Stimulated activated CD4-positive, alpha-beta T cell treated with anti-CD3 and anti-CD28 coated beads, TNF-alpha, amount 100 ng/mL, for 1 hour (primary cell): ENCODE measurements at places on chromosomes 13 and 19.

DNA sequence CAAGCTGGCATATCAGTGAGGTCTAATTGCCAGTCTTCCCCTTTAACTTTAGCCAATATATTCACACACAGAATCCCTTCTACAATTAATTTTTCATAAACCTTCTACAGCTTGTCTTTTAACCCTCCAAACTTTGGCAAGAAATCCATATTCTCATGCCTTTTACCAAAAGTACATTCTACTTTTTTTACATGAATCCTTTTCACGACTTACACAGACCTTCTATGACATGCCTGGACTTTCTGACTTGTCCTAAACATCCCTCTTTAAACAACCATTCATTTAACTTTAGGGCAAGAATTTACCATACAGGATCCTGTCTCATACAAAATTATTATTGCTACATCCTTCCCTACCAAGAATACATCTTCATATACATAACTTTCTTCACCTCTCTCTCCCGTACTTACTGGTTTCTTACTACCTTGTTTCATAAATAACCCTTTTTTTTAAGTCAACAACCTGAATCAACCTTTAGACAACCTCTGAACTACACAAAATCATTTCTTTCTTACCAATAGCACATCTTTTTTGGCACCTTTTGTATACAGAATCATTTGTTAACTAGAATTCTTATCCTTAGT lies 23.5 kb downstream of the ZNF544 start:
- DNase-seq = no peak

- no peak for DNase-seq
These were observed 63.0 kb downstream of the NBEA start for GRCh38 chr13:35005051-35005450.

DNA sequence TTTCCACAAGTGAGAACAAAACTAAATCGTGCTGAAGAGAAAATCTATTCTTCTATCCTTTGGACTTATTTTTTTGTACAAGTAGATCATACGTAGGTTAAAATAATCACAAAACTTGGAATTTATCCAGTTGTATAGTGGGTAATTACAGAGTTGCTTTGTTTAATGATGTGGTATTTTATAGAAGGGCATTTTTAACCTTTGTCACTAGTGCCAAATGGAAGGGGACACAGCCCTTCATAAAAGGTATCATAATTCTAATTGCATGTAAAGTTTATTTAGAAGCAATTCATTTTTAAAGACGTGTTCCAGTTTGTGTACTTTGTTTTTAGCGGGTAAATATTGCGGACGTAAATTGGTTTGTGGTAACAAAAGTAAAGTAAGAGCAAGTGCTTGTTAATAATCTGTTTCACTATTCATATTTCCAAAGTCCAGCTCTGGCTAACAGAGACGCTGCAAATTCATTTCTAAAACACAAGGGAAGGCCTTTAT lies 99.5 kb downstream of the ERCC5 start:
- DNase-seq = no peak

DNA sequence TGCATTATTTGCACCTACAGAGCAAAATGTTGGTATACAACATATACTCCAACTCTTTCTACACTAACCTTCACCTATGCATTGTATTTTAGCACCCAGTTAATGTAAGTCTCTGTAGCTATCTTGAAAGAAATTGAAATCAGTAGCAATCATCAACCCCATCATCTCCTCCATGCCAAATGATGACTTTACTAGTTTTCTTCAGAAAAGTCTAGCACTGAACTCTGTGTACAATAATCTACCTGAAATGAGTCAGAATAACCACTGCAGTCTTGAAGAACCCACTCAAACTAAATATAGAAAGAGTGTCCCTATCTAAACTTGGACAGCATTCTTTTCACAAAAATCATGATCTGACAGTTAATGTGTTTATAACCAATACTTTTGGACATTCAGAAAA lies 9.8 kb downstream of the IRS2 start:
- no peak for DNase-seq

GRCh38 chr13:44045180-44045562 lies 165.5 kb downstream of the LACC1 start:
- DNase-seq = no peak

DNA sequence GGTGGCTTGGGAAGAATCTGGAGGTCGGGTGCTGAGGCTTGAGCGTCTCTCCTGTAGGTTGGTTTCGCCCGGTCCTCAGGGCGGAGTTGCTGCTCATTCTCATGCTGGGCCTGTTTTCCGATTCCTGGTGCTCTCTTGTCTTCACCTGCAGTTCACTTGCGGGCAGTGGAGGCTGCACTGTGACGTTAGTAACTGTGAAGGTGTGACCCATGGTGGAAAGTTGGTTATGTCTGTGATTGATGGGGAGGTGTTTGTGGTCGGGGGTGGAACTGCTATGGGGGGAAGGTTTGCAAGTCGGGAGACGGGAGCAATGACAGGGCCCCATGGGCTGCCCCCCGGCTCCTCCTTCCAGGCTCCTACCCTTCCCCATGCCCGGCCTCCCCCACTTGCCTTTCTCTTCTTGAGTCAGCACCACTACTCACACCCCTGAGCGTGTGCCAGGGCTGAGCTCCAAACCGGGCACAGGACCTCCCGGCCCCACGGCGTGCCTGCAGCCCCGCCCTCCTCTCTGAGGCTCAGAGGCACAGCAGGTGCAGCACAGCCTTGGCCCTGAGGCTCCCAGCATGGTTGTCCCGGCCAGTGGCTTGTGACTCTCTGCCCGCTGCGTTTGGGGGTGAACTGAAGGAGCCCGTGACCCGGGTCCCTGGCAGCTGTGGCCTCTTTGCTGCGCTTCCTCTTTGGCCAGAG lies 79.1 kb downstream of the ATP11A start:
- DNase-seq = no peak

- no peak for DNase-seq
These were observed 98.1 kb upstream of the SLITRK1 start for GRCh38 chr13:83980331-83980730.

DNA sequence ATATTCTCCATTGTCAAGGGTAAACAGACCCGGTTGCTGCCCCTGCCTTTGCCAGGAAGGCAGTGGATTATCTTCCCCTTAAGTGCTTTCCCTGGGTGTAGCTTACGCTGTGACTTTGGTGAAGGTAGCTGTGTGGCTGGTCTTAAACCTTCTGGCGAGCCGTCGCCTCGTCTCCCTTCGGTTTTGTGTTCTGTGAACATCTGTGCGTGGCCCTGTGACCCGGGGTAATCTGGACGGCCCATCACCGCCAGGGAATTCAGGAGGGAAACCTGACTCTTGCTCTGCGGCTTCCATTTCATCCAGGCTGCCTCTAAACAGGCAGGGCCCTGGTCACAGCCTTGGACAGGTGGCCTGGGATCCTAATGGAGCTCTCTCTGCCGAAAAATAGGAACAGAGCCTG lies 78.7 kb downstream of the SHISA2 start:
- no peak for DNase-seq

DNA sequence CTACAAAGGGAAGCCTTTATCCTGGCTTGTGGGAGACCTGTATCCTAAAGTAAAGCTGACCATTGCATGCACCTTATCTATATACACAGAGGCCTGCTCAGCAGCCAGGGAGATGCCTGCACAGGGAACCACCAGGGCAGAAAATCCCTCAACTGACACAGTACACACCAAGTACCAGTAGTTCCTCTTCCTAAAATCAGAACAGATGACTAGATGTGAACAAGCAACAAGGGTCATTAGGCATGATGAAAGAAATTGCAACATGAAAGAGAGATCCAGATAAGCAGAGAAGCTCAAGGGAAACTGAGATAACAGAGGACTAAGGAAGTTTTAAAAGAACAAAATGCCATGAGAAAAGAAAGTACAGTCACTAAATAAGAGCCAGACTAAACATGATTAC lies 39.7 kb upstream of the SLC7A9 start:
- no peak for DNase-seq

DNA sequence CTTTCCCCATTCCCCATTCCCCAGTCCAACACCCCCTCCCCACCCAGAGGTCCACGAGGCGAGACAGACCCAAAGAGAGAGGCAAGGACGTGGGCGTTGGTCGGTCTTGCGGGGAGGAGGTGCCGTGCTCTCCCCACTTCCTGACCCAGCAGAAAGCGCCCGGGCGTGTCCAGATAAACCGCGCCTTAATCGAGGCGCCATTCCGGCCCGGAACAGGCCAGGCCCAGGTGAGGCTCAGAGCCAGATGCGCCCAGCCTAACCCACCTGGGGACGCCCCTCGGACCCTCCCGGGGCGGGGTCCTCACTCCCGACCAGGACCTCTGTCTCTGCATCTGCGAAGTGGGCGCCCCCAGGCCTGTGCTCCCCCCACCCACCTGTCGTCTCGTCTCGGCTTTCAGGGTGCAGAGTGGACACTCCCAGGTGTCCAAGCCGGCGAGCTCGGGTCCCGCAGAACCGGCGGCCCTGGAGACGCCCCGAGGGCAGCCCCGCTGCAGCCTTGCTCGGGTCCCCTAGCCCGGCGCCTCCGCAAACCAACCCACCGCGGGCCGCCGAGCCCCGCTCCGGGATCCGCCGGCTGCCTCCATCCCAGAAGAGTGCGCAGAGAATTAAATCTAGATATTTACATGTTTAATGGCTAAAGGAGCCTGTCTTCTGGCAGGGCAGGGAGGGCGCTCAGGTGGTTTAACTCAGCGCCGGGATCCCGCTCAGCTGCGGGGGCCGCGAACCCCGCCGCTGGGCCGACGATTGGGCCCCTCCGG lies 5.0 kb upstream of the ONECUT3 start:
- no peak for DNase-seq

- no peak for DNase-seq
These were observed 86.1 kb downstream of the KLF12 start for GRCh38 chr13:74047931-74048600.

DNA sequence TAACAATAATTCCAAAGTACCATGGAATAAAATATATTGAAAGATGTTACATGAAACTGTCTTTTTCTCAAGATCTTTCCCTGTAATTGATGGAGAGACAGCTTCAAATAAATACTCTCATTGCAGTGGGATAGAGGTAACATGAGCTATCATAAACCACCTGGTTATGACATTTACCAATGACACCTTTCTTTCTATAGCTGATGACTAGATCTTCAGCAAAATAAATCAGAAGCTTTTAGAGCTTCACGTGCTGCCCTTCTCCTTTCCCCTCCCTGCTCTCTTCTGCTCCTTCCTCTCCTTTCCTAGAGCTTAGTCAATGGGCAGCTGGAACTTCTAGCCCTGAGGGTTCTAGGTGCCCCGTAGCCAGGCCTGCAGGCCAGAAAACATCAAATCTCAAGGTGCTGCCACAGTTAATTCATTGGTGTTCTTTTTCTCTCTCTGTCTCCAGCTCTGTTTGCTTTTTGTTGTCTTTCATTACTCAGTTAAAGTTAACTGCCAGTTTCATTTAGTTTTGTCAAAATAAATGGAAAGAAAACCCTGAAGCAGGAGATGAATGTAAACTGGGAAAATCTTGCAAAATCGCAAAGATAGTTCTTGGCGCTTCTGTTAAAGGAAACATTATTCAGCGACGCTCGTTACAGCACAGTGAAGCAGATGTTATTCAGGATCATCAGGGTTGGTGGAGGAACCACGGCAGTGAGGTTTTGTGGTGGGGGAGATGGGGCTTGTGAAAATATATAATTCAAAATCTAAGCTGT lies 8.3 kb upstream of the METTL21C start:
- no peak for DNase-seq

- no peak for DNase-seq
These were observed 118.7 kb downstream of the FRY start for GRCh38 chr13:32150239-32150638.

GRCh38 chr19:33861950-33862349 lies 65.3 kb downstream of the KCTD15 start:
- no peak for DNase-seq

- no peak for DNase-seq
These were observed 14.6 kb downstream of the PLD3 start for GRCh38 chr19:40363069-40363468.

- DNase-seq = no peak
These were observed 108.5 kb downstream of the STK24 start for GRCh38 chr13:98468361-98468760.

DNA sequence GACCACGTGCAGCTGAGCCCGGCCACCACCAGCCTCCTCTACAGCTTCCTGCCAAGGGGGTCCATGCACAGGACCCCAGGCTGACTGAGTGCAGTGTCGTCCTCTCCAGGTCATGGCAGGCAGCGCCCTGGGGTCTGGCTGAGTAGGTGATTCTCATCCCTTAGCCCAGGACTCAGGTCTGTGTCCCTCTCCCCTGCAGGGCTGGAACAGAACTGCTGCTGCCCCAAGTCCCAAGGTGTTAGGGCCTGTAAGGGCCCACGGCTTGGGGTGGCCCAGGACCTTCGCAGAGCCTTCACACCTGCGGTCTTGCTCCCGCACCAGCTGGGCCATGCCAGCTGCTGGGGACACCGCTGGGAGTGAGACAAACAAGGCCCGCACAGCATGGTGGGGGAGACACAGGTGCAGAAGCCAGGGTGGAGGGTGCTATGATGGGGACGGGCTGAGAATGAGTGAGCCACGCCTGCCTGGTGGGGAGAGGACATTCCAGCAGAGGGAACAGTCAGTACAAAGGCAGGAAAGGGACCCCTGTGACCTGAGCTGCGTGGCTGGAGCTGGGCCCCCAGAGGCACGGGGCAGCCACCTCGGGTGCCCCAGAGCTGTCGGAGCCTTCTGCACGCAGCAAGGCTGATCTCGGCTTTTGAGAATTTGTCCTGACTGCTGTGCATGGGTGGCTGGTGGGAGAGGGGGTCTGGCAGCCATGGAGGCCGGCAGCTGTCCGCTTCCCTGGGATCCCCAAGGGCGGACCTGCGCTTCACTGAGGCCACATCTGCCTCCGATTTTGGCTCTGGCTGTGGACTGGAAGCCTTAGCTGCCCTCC lies 11.9 kb downstream of the PLEKHF1 start:
- DNase-seq = no peak

- DNase-seq = no peak
These were observed 14.3 kb downstream of the ZBTB7A start for GRCh38 chr19:4052114-4052992.

DNA sequence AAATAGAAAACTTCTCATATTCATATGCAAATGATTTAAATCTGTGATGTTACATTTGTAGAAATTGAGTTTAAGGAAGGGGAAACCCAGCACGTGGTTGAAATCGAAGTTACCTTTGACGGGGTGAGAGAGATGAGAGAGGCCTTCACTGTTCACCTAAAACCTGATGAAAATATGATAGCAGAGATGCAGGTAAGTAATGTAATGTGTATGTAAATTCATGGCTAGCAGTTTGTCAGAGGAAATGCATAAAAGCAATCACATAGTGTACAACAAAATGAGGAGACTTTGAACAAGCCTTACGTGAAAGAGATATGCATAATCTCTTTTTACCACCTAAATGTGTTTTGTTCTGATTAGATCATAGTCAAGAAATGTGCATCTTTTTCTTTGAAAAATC lies 134.6 kb downstream of the STOML3 start:
- no peak for DNase-seq

- no peak for DNase-seq
These were observed 104.2 kb downstream of the SLITRK6 start for GRCh38 chr13:85694992-85695391.

DNA sequence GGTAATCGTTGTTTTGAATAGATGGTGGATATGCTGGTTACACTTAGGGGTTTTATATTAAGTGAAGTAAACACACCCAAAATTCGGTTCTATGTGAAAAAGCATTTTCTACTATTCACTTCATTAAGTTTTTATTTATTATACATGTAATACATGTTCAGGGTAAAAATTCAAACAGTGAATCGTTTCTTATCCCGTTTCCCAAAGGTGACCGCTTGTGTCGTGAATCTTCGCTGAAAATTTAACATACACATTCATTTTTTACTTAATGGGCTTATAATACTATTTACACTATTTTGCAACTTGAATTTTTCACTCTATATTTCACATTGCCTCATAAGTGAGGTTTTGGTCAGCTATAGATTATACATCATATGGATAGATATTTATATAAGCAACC lies 24.5 kb downstream of the IPO5 start:
- no peak for DNase-seq
